Hepatocyte (in vitro differentiated cells): ENCODE measurements at places on chromosomes 6 and 20. TPM values are rescaled to one million over a fixed set of nuclear protein-coding genes. Genes with fewer than 3 reads are reported as not detected.

- no peak for DNase-seq
Measured at GRCh38 chr20:61798632-61799031, 267.0 kb downstream of the TAF4 start.

Gene NKX2-4
- not detected in 2 replicates for total RNA-seq

GRCh38 chr6:107075951-107076381 lies 39.3 kb downstream of the BEND3 start:
- no peak for DNase-seq

DNA sequence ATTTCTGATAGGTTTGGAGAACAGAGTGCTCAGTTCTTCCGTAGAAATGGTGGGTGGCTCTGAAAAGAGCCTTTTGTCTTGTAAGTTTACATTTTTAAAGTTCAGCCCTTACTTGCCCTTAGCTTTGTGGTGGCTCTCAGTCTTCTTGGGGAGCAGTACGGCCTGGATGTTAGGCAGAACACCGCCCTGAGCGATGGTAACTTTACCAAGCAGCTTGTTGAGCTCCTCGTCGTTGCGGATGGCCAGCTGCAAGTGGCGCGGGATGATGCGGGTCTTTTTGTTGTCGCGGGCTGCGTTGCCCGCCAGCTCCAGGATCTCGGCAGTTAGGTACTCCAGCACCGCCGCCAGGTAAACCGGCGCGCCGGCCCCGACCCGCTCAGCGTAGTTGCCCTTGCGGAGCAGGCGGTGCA lies 19.5 kb downstream of the OR2B2 start:
- no peak for DNase-seq

- DNase-seq: no peak
Measured at GRCh38 chr20:9457136-9457535, 57.3 kb upstream of the LAMP5 start.
